ENCODE measurements at places on chromosomes 1 and 21. TPM values are rescaled to one million over a fixed set of nuclear protein-coding genes. Genes with fewer than 3 reads are reported as not detected.

The RGS8 gene
- total RNA-seq: 0.28 TPM

The CR1 gene
- total RNA-seq: not detected

The ZNHIT6 gene
- total RNA-seq: 12.1 TPM

The SLC1A7 gene
- 0.58 TPM for total RNA-seq

The OR10Z1 gene
- total RNA-seq: not detected
